ENCODE measurements at places on chromosomes 7 and 10.

- no peak for DNase-seq
Observed at GRCh38 chr10:131290781-131291180, 20.7 kb downstream of the TCERG1L start.

DNA sequence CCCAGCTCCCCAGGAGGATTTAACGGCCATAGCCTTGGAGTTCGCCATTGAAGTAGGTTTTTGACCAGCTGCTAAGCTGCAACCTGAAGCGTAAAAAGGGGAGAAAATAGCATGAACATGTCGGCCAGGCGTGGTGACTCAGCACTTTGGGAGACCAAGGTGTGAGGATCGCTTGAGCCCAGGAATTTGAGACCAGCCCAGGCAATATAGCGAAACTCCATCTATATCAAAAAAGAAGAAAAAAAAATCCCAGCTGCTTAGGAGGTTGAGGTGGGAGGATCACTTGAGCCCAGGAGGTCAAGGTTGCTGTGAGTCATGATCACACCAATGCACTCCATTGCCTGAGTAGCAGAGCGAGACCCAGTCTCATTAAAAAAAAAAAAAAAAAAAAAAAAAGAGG, 32.2 kb upstream of the MCU start:
- DNase-seq: no peak

DNA sequence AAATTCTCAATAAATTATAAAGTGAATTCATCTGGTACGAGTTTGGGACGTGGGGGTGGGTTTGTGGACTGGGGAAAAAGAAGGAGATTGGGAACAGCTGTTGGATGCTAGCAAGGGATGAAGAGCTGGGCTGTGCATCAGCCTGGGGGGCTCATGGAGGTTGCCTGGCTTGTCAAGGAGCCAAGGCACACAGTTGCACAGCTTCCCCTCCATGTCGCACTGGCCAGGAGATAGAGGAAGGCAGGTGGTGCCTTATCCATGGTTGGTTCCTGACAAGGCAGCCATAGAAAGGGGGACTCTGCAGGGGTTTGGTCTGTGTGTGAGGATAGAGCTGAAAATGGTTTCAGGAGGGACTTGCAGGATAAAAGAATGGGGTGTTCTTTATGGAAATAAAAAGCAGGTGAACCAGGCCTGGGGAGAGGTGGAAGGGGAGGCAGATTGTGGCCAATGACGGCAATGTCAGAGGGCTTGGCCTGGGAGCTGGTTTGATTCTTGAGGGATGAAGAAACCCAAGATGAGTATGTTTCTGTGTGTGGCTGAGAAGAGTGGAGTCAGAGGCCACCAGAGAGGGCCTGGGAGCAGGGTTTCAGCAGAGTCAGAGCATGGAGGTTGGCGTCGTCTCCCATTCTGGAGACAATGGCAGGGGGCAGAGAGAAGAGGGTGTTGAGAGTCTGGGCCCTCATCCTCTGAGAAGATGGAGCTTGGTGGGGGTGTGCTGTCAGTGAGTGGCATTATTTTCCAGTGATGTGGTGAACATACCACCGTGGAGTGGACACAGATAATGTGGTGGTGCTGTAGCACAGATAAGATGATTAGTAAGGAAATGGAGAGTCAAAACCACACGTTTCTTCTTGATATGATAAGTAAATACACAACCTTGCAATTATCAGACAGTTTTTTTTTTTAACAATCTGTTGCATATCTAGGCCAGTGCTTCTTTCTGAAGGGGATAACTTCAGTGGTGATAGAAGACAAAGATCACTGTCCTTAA, 108.2 kb downstream of the PTPN20 start:
- no peak for DNase-seq

GRCh38 chr10:124446830-124447750, 2.7 kb downstream of the NKX1-2 start:
- DNase-seq: no peak

DNA sequence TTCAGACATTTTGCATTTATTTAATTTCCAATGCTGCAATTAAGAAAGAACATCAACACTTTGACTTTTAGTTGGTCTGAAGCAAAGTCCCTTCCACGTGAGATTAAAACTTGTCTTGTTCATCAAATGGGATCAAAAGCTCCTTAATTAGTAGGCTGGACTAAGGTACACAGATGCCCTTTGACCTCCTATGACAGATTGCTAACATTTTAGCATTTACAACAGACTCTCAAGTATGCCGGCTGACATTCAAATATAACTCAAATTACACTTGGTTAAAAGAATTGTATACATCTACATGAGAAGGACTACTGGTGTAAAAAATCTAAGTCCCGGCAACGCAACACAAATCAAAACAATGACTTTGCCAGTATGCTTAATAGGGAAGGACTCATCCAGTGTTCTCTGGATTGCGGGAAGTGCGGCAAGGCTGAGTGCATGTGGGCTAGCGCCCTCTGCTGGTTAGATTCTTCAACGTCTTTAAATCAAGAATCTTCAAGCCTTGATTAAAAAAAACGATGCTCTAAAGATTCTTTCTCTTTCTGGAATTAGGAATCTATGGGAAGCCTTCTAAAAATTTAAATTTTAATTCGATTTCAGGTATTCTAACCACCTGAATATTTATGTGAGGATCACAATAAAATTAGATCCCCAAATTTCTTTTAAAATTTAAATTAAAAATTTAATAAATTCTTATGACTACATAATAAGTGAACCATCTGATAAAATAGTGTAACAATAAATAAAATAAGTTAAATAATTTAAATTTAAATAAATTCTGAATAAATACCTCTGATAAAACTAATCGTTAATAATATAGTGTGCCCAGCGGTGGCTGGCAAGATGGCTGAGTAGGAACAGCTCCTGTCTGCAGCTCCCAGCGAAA, 444.7 kb downstream of the DGKB start:
- DNase-seq: peak; percentile 58
